ENCODE measurements at places on chromosomes 7 and 10.

- no peak for DNase-seq
Measured at GRCh38 chr10:73818402-73818801, 7.0 kb upstream of the NDST2 start.

GRCh38 chr10:101394524-101395133, 40.7 kb downstream of the BTRC start:
- DNase-seq: no peak

DNA sequence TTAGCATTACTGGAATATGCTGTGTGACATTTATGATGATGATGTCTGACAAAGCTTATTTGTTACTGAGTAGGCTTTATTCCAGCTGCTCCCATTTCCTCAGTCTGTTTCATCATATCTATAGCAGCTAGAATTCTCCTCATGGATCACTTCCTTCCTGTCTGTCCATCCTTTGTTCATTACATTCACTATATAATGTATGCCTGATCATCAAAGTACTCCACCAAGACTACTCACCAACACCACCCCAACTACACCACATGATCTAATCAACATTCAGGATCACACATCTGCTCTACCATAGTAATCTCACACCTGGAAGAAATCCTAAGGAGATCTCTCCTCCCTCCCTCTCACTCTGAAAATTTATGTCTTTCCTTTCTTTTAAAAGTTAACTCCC, 61.3 kb downstream of the APBB1IP start:
- no peak for DNase-seq

- no peak for DNase-seq
Measured at GRCh38 chr10:35532141-35532540, 73.0 kb upstream of the GJD4 start.

- DNase-seq: no peak
Measured at GRCh38 chr10:11353006-11353896, 258.2 kb downstream of the USP6NL start.

DNA sequence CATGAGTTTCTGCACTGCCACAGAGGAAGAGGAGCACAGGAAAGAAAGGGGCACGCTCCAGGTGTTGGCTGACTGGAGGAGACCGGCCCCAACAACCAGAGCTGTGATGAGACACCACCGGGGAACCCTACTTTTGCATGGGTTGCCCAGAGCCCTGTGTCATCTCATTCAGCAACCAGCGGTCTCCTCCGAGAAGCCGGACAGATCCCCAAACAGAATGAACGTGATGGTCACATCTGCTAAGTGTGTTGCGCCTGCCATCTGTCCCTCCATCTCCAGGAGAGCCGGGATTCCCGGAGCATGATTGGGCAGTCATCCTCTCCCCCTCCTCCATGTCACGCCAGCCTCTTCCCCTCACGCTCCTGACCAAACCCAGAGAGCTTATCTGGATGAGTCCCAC, 22.9 kb downstream of the PARP12 start:
- no peak for DNase-seq

GRCh38 chr7:64947252-64948000, 43.4 kb downstream of the ZNF117 start:
- no peak for DNase-seq

DNA sequence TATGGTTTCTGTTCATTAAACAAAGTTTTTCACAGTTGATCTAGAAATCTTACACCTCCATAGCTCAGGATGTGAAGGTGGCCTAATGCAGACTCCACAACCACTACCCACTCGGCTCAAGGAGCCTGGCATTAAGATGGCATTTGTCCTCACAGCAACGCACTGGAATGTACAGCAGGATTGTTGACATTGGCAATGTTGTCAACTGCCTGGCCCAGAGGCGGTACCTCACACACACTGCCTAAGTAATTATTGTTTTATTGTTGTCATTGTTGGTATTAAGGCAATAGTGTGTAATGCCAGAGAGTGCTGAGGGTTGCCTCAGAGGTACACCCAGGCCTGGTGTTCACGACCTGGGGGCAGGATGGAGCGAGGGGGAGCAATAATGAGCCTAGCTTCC, 38.3 kb downstream of the LRRC18 start:
- no peak for DNase-seq

DNA sequence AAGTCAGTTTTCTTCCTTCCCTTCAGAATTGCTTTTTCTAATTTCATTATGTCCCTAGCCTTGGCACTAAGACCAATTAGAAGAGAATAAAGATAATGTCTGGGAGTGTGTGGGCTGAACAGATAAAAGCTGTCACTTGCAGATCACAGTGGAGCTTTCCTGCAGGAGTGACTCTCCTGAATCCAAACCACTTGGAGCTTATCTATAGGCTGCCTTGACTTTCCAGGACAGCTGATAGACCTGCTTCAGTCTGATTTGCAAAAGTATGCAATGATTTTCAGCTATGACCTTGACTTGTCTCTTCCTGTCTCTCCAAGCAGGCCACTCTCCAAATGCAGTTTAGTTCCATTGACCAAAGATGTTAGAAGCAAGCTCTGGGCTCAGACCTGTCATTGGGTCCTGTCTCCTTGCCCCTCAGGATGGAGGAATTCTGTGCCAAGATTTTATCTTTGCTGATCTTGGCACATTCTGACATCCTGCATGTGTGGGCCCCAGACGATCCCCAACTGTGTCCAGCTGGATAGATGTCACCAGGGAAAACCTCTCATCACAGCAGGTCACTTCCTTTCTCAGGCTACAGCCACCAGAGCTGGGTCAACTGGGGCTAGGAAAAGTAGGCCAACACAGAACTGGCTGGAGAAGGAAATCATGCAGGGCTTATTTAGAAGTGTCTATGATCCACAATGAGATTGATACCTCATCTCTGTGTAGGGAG, 120.9 kb upstream of the ZNF438 start:
- DNase-seq: no peak

DNA sequence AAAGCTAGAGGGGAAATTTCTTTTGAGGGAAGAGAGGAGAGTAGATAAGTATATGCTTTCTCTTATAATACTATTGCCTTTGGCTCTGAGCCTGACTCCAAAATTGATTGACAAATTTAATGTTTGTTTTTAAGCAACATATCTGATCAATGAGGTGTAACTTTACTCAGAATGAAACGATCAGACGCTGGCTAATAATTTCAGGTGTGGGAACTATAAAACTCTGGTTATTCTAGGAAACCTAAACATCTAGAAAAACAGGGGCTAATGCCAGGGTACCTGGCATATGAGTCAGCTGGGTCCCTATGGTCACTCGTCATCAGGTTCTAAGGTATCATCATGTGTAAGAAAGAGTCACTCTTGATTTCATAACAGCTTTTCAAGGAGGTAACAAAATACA, 139.7 kb downstream of the ATE1 start:
- DNase-seq: no peak

DNA sequence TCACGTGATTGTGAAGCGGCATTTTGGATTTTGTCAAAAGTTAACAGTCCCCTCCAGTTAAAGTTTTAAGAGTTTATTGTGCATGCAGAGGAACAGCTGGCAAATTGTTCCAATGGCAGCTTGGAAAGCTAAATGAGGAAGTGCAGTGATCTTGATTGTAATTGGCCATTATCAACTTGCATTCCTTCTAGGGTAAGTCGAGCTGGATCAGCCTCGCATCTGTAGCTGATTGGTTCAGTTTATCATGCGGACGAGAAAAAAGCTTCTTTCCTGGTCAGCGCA, 566 bp downstream of the ZNF789 start:
- no peak for DNase-seq

- DNase-seq: no peak
Measured at GRCh38 chr7:23715099-23715498, 5.1 kb downstream of the STK31 start.

DNA sequence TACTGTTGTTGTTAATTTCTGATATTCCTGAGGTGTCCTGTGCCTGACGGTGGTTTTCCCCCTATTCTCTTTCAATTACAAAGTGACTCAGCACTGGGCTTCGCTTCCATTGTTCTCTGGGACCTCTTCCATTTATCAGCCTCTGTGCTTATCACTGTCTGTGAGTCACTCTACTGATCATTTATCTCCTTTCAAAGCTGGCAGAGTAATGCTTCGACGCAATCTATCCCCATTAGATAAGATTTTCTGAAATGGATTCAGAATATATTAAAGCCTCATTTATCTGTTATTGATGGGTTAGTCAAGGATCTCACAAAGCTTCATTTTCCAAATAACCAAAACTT, 679.2 kb downstream of the SDK1 start:
- no peak for DNase-seq

DNA sequence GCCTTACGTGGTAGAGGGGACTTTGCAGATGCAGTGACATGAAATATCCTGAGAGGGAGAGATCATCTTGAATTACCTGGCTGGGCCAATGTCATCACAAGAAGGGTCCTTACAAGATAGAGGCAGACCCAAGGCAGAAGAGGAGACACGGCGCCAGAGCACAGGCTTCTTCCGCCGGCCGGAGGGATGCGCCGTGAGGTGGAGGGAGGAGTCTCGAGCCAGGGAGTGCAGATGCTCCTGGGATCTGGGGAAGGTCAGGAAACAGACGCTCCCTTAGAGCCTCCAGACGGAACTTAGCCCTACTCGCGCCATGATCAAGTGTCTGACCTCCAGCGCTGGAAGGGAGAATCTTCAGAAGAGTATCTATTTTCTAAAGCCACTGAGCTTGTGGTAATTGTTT, 304.8 kb downstream of the GLRX3 start:
- no peak for DNase-seq

DNA sequence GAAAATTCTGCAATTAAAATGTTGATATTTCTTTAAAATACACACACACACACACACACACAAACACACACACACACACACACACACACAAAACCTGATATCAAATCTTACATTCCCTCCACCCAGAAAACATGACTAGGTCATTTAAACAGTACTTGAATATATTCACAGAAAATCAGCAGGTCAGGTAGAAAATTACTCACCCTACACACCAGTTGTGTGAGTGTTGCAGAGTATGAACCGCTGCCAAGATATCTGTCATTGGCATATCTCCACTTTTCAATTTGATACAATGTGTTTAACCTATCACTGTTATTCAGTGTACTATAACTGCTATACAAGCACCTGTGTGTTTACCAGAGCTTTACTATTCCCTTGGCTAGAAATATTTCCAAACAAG, 283.6 kb upstream of the LRRTM3 start:
- DNase-seq: no peak

DNA sequence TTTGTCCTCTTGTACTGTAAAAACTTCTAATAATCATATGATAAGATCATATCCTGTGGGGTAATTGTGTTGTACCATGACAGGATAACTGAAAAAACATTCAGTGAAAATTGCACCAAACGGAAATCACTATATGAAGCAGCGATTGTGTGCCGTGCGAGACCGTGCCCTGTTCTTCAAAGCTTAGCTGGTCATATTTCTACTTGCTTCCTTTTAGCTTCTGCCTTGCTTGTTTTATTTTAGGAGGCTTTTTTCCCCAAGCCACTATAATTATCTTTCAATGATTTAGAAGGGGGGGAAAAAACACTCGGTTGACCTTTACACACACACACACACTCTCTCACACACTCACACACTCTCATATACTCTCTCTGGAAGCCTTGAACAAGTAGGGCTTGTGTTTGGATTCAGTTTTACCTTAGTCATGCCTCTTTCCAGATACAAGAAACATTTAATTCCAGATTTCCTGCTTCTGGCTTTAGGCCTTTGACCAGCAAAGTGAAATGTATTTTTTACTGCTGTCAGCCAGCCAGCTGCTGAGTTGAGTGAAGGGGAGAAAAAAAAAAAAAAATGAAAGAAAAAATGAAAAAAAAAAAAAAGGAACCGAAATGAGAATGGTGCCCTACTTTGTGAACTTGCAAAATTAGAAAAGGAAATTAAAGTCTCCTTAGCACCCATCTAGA, 181.4 kb downstream of the ARID5B start:
- no peak for DNase-seq

DNA sequence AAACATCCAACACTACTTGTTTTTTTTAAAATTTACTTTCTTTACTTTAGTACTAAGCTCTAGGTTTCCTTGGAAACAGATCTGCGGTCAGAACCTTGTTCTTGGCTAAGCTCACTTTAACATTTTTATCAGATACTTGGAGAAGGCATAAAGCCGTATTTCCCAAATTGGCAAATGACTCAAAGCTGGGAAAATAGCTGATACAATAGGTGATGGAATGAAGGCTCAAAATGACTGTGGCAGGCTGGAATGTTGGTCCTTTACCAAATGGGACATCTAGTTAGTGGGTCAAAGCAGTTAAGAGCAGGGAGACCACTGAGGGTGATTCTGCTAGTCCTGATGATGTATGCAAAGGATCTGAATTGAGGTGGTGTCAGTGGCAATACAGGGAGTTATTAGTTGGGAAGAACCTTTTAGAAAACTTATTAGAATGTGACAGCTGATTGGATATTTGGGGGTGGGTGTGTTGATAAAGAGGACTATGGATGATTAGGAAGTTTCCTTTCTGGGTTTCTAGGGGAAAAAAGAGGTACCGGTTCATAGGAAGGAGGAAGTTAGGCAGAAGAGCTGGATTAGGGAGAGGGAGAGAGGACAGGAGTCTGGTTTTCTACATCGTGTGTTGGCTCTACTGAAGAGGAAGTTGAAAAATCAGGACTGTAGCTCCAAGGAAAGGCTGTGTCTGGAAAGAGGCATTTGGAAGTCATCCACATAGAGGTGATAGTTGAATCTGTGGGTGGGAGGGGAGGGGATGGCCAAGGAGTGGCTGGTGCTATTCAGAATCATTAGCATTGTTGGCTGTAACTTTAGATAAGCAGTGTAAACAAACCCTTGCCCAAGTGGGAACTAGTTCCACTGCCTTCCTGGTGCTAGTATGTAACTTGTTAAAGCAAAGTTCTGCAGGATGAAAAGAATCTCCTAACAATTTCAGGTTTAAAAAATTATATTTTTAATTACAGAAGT, 13.1 kb downstream of the PLCE1 start:
- DNase-seq: no peak

DNA sequence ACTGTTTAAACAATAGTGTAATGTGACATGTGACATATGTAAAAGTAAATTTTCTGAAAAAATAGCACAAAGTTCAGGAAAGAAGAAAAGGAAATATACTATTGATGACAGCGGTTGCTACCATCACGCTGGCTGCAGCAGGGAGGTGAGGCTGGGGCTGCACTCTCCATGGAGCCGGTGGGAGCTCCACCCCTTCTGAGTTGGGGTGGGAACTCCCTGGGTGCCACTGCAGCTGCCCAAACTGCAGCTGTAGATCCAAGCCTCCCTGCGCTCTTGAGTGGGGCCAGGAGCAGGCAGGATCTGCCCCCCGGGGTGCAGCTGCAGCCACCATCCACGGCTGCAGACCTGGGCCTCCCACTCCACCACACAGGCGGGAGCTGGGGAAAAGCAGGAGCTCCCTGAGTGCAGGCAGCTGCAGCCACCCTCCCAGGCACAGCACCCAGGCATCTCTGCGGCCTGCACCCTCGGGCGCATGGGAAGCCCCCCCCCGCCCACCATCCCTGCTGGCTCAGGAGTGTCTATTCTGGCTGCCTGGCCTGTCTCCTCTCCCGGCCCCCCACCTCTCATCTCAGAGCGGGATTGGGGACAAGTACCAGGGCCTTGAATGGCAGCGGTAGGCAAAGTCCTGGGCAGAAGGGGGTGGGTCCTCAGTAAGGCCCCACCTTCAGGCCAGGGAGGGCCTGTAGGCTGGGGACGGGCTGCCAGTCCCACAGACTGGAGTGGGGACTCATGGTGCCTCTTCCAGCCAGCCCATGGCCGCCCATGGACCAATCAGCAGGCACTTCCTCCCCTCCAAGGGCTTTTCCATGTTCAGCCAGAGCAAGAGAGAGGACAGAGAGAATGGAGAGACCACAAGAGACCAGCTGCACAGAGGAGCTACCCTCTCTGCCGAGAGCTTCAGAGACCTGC, 50.1 kb downstream of the TNS3 start:
- DNase-seq: no peak

- no peak for DNase-seq
Measured at GRCh38 chr7:116653204-116653603, 18.8 kb upstream of the MET start.
